ENCODE measurements at places on chromosomes 1 and 21.
A peak's percentile ranks its signal among the peaks of the same experiment; 100 is the strongest.

GRCh38 chr1:95197616-95198252 is 36.3 kb upstream of the RWDD3 start:
- no peak for DNase-seq

GRCh38 chr1:22920734-22921451 is 51.8 kb downstream of the LACTBL1 start:
- no peak for DNase-seq

DNA sequence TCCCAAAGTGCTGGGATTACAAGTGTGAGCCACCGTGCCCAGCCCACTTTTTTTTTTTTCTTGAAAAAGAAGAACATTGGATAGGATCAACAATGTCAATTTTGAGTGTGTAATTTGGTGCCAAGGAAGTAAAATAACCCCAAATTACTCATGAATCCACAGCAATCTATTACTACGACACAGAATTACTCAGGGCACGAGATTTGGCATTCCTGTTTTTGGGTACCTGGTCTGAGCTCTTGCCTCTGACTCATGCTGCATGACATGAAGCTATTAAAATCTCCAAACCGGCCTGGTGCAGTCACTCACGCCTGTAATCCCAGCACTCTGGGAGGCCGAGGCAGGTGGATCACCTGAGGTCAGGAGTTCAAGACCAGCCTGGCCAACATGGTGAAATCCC is 10.4 kb downstream of the RNF19B start:
- no peak for DNase-seq

- DNase-seq: no peak
Measured at GRCh38 chr1:112030157-112030556, 40.7 kb upstream of the KCND3 start.

- peak; percentile 72 for DNase-seq
Measured at GRCh38 chr1:112298558-112298957, 97.5 kb upstream of the CTTNBP2NL start.

- no peak for DNase-seq
Measured at GRCh38 chr1:177286396-177286795, 115.6 kb downstream of the BRINP2 start.

DNA sequence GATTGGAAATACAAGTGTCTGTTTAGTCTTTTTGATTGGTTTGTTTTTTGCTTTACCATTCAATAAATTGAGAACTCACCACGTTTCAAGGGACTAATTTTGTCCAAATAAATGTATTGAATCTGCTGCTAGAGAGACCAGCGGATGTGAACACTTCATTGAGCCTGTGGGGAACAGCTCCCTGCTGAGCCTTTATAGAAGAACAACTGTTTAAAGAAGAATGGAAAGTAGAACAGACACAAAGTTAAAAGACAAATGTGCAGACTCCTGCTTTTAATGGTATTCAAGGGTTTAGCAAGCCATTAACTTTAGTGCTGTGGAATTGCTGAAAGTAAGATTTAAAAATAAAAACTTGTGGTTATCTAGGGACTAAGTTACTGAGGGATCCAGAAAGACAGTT is 817.7 kb upstream of the B3GALT2 start:
- no peak for DNase-seq

GRCh38 chr1:201557572-201557958 is 18.6 kb downstream of the NAV1 start:
- DNase-seq: no peak

DNA sequence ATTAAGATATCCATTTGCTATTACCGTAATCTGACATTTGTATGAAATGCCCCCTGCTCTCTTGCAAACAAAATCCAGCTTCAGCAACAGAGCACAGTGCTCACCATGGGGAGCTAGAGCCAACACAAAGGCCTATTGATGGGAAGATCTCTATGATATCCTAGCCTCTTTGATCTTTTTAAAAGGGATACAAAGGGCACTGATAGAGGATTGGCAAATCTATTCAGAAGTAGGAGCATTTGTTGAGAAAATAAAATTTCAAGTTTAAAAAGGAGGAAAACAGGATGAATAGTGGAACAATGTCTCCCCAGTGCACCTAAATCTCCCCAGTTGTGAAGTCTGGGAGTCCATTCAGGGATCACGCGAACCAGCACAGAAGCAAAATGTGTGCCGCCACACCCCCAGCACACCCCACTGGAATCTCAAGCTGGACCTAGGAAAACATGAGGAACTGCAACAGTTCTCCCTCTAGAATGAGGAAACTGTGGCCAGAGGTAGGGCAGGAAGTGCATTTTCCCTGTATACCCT is 32.2 kb downstream of the MRAP start:
- DNase-seq: no peak

- no peak for DNase-seq
Measured at GRCh38 chr1:229432116-229432461, 1.8 kb downstream of the ACTA1 start.

GRCh38 chr1:172154551-172154950 is 265.9 kb upstream of the C1orf105 start:
- DNase-seq: peak; percentile 46

- DNase-seq: peak; percentile 19
Measured at GRCh38 chr1:9439074-9439761, 100.0 kb upstream of the SLC25A33 start.

DNA sequence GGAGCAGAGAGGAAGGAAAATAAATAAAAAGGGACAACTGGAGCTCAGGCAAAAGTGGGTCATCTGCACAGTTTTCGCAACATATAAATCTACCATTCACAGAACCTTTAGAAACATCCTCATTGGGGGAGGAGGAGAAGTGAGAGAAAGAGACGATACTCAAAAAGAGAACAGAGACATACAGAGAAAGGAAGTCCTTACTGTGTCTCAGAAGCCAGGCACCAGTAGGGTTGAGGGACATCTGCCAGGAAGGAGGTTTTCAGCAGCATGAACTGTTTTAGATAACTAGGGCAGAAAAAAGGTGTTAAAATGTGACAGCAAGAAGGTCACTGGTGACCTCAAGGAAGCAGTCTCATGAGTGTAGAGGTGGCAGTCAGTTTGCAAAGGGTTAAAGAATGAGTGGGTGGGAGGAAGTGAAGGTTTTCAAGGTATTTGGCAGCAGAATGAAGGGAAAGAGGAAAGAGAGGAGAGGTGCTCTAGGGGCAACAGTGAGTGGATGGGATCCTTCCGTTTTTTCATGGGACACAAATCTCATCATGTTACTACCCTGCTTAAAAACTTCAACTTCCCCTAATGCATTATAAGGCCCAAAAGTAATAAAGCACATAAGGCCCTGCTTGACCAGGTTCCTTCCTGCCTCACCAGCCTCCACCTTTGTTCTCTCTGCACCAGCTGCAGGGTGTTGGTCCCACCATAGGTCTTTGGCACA is 9.5 kb downstream of the JAK1 start:
- DNase-seq: peak; percentile 63

DNA sequence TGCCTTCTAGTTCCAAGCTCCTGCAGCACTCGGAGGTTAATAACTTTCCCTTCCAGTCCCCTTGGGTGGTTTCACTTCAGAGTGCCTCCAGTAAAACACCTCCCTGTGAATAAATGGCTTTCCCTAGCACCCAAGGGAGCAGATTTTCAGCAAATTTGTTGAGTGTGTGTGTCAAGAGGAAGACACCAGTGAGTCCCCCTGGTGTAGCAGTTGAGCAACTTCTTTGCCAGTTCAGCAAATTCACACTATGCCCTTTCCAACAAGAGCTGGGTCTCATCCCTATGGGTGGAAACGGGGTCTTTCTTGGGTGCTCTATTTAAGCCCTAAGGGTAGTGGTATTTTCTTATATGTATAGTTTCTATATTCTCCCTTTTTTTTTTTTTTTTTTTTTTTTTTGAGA is 806 bp upstream of the AADACL4 start:
- no peak for DNase-seq

DNA sequence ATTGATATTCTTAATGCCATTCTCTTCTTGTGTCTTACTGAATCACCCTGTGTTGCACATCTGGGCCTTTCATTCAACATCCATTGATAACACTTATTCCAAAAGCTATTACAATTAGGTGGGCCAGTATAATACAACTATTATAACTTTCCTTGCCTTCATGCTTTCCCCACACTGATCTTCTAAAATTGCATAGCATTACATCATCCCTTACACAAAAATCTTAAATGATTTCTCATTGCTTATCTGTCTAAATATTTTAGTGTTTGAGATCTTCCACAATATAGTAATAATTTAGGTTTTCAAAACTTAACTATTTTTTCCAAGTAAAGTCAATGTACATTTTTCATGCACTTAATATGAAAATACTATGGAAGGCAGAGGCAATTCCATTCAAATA is 1634.1 kb downstream of the PLA2G4A start:
- DNase-seq: no peak

DNA sequence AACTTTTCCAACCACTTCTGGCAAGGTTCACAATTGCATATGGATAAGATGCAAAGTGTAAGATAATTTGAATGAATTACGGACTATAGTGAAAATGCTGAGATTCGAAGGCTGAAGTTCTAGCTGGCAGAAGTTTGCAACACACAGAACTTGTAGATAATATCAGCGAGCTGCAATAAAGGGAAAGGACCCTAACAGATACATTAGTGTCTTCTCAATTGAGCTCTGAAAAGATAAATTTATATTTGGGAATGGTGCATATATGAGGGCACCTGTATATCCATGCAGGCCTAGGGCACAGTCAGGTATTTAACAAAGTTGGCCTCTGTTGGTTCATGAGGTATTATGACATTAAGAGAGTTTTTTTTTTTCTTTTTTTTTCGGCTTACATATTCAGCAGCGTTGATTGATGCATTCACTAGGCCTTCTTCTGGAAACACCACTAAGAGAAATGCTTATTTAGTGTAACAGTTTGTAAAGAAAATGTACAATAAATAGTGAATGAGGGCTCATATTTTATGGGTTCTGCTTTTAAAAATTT is 2.2 kb downstream of the NFIA start:
- peak; percentile 32 for DNase-seq

DNA sequence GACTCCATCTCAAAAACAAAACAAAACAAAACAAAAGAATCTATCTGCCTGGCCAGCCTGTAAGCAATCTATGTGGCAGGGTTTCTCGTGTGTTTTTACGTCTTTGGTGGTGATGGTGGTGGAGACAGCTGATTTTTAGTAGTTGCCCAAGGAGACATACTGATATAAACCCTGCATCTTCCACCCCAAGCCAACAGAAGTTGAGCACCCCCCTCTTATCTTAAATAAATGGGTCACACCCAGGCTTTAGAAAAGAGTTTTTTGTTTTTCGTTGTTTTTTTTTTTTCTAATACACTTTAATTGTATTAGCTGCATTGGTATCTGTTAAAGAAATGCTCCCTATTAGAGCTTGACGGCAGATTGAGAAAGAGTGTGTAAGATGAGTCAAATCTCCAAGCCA is 134.7 kb downstream of the GLUL start:
- DNase-seq: peak; percentile 88

GRCh38 chr1:58573138-58573537 is 3.9 kb downstream of the TACSTD2 start:
- DNase-seq: no peak

GRCh38 chr1:241518476-241519307 is 863 bp downstream of the FH start:
- DNase-seq: peak; percentile 22

DNA sequence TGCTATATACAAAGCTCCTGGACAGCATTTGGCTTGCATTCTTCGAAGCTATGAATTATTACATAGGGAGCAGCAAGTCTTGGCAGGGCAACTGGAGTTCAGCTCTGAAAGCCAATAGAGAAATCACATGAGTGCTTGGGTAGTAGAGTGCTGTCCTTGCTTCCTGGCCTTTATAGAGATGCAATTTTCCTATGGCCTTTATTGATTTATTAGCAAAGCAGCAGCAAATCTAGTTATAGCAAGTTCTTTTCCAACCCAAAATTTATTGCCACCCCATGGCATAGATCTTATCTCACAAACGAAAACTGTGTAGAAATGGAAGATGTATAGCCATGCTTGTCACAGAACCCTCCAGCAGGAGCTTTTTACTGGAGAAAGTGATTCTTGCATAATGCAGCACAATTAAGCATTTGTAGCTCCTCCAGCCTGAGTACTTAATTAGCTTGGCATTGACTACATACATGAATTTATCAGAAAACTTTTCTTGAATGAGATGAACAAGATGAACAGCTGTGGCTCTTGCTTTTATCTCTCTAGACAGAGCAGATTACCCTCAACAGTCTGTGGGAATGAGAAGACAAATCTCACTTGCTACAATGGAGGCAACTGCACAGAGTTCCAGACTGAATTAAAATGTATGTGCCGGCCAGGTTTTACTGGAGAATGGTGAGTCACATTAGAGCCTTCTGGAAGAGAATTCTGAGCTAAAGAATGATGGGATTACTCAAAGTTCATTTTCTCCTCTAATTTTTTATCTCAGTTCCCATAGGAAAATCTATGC is 170.1 kb downstream of the CRB1 start:
- DNase-seq: peak; percentile 50

DNA sequence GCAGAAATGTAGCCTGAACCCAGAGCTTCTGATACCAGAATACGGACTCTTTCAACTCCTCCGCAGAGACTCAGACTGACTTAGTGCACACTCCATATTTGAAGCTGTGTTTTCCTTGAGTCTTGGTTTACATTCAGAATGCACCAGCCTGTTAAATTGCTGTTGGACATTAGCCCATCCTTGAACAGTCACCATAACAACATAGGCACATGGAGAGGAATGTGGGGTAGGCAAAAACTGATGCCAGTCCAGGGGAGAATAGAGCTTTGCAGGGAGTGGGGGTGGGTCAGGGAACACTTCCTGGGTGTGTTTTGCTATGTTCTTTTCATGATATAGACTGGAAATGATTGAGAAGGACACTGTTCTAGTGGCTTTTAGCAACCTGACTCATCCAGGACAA is 76.3 kb upstream of the CACNA1E start:
- DNase-seq: no peak

DNA sequence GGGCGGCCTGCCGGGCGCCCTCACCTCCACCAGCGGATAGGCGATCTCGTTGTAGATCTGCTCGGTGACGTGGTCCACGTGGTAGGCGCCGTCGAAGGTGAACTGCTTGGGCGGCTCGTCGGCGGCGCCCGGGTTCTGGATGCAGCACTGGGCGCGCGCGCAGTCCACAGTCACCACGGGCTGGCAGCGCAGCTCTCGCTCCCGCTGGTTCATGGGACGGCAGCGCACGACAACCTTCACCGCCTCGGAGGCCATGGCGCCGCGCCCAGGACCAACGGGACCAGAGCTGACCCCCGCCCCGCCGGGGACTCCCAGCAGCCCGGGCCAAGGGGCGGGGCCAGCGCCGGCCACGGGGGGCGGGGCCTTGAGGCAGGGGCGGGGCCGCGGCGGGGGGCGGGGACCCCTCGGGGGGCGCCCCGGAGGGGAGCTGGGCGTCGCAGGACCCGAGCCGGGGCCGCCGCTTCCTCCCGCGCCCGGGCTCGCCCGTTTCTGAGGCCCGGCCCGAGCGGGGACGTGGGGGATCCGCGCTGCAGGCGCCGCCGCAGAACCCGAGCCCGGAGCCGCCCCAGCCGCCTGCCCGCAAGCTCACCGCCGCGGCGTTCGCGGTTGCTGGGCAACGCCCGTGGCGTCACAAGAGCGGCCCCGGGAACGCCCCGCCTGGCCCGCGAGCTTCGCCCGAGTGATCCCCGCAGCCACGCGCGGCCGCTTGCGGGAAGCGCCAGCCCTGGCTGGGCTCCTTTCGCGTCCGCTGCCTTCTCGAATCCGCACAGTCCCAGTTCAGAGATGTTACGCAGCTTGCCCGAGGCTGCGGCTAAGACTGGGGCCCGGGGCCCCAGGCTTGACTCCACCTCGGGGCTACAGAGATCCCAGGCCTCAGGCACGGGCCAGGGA is at the start of gene KIF17:
KIF17 (minus strand) TSS at position 556 of the 891 bp plus-strand sequence; CDS start at position 255, 301 bp downstream.
- peak; percentile 83 for DNase-seq
